ENCODE measurements at places on chromosomes 11 and 22.
A peak's percentile ranks its signal among the peaks of the same experiment; 100 is the strongest.

- peak; percentile 93 for DNase-seq
These were observed 9.3 kb downstream of the CELSR1 start for GRCh38 chr22:46528121-46528610.

GRCh38 chr22:47634347-47634746 is 871.9 kb downstream of the TBC1D22A start:
- DNase-seq, result no peak

DNA sequence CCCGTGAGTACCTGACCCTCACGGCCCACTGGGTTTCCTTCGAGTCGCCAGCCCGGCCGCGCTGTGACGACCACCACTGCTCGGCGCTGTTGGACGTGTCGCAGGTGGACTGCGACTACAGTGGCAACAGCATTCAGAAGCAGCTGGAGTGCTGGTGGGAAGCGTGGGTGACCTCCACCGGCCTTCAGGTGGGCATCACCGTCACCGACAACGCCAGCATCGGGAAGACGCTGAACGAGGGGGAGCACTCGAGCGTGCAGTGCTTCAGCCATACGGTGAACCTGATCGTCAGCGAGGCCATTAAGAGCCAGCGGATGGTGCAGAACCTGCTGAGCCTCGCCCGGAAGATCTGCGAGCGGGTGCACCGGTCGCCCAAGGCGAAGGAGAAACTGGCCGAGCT is 32.2 kb downstream of the ZBED4 start:
- DNase-seq, result no peak

DNA sequence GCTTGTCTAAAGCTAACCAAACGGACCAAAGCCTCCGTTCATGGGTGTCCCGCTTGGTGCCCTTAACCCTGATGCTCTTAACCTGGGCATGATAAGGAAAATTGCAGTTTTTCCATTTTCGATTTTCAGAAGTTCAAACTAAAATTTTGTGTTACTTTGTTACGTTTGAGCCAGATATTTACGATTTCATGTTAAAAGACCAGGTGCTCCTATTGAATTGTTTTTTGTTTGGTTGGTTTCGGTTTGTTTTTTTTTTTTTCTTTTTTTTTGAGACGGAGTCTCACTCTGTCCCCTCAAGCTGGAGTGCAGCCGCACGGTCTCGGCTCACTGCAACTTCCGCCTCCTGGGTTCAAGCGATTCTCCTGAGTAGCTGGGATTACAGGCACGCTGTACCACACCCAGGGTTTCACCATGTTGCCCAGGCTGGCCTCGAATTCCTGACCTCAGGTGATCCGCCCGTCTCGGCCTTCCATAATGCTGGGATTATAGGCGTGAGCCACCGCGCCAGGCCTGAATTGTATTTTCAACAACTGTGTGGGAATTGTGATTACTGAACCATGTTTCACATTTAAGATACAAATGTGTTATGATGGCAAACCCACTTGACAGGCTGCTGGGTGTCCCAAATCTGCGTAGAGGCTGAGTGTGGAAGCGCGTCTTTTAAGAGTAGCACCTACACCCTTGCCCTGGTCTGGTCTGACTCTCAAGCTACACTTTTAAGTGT is 864 bp upstream of the USP28 start:
- no peak for DNase-seq

GRCh38 chr11:72700146-72700545 is 25.9 kb upstream of the PDE2A start:
- DNase-seq, result no peak

DNA sequence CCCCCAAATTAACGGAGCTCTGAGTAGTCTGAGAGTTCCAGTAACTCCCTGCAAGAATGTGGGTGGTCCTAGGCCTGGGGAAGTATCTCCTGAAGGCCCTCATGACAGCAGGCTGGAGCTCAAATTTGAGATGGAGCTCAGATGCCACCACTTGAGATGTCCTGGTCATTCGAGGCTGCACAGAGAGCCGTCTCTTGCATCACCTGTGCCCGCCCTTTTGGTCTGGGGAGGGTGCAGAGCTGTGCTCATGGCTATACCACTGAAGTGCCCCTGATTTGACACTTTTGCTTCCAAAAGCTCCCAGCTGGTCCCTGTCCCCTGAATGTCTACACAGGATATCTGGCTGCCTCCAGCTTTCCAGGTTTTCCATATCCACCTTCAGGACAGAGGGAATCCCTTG is 214.0 kb upstream of the B3GAT1 start:
- DNase-seq, result no peak

DNA sequence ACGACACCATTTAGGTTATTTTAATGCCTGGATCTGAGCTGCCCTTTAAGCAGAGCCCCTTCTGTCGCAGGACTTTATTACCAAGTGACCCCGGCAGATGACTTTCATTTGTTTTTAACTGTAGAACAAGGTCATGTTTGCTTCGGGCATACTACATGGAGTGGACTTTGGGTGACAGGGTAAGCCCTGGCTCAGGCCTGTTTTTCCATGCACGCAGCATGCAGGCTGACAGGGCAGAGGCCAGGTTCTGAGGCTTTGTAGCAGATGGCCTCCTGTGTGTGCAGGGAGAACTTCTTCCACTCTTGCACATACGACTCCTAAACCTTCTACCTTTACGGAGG is 50.5 kb downstream of the SNX19 start:
- no peak for DNase-seq

GRCh38 chr11:83306200-83307080 is 20.3 kb upstream of the CCDC90B start:
- no peak for DNase-seq

DNA sequence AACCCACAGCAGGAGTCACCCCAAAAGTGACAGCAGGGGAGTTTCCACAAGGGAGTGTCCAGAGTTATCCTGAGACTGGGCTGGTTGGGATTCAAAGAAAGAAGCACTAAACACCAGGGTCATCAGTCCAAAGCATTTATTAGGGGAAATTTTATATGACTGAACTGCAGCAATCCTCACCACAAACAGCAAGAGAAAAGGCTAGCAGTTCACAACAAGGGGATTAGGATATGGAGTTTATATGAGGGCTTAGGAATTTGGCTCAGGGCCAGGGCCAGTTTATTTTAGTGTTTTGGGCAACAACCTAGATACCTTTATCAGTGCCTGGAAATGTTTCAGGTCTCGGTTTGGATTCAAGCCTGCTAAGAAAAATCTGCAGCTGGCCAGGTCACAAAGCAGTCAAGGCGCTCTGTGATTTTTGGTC is 4.6 kb upstream of the TMEM126A start:
- DNase-seq, result no peak

- no peak for DNase-seq
These were observed 6.6 kb downstream of the TCN1 start for GRCh38 chr11:59859673-59860072.

DNA sequence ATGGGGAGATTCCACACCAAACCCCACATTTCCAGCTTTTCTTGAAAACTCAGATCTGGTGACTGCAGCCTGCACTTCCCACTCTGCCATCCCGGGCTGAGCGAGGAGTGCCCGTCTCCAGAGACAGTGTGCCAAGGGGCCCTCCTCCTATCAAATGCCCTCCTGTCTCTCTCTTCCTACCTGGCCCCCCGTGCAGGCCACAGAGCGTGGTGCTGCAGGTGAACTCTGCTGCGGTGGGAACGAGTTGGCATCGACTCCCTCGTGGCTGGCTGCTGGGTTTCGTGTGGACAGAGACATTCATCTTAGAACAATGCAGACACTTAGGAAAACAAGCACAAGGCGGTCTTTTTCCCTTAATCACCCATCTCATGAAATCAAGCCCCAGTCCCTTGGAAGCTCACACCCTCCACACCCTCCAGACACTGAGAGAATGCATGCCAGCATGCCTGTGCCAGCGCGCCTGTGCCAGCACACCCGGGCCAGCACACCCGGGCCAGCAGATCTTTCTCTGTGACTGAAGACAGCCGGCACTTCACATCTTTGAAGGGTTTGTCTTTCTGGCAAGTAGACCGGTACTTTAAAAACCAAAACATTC is 65.0 kb downstream of the PARVB start:
- DNase-seq, result peak; percentile 66

DNA sequence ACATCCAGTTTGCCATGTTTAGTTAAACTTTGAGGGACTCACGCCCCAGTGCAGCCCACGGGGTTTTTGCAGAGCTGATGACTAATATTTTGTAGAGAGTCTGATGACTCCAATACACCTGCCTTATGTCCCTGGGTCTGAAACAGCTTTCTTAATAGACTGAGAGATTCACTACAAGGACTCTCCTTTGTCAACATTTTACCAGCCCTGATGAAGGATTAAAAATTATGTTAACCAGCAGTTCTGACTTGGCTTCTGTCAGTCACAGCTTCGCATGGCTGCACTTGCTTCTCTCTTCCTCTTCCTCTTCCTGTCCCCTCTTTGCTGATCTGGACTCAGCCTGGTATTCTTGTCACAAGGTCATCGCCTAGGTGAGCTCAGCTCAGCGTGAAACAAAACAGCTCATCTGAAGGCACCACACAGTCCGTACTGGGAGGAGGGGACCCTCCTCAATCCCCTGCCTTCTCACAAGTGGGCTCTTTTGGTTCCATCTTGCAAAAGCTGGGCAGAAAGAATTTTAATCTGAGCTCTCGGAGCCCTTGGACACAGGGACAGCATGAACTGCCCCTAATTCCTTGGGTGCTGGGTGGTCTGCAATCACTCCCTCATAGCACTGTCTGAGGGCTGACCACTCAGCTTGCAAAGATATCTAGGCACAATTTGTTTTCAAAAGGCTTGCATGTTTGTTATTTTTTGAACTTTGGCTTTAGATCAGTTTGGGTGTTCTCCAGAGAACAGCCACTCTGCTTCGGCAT is 38.1 kb upstream of the POU2AF1 start:
- no peak for DNase-seq

DNA sequence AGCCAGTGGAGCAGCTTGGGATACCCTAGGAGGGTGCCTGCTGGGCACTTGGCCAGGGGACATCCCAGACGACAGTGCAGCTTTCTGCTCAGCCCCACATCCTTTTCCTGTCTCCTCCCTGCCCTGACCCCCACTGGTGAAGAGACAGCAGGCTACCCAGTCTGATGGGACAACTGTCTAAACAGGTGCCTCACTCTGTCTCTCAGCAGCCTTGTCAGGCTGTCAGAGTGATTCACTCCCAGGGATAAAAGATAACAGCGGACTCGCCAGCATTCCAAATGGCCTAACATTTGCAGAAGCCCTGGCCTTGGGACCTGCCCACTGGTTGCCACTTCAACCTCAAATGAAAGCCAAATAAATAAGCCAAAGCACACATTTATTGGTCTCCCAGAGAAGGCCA is 318.6 kb upstream of the PLET1 start:
- no peak for DNase-seq

DNA sequence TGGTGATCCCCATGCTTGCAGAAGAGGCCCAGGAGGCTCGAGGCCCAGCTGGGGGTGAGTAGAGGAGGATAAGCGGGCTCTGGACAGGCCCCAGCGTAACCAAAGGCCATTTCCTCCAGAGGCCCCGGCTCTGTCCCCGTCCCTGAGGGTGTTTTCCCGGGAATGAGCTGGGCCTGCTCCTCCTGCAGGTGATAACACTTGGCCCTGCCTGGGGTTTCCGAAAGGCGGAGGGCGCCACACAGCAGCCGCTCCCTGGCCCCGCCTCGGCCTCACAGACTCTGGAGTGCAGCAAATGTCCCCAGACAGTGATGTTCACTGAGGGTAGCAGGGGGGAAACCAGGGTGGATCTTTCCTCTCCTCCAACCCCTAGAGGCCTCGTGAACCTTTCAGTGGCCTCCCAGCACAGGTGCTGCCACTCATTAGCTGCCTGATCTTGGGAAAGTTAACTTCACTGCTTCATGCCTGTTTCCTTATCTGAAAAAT is 10.5 kb upstream of the MGAT3 start:
- no peak for DNase-seq

DNA sequence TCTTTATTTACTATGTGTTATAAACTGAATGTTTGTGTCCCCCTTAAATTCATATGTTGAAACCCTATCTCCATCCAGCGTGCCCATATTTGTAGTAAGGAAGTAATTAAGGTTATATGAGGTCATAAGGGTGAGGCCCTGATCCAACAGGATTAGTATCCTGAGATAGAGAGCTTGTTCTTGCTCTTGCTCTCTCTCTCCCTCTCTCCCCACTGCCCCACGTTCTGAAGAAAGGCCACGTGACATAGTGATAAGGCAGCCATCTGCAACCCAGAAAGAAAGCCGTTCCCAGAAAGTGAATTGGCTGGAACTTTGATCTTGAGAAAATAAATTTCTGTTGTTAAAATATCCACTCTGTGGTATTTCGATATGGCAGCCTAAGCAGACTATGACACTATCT is 212.5 kb downstream of the SWAP70 start:
- no peak for DNase-seq

GRCh38 chr11:122791836-122792235 is 46.5 kb upstream of the CRTAM start:
- DNase-seq, result peak; percentile 63

DNA sequence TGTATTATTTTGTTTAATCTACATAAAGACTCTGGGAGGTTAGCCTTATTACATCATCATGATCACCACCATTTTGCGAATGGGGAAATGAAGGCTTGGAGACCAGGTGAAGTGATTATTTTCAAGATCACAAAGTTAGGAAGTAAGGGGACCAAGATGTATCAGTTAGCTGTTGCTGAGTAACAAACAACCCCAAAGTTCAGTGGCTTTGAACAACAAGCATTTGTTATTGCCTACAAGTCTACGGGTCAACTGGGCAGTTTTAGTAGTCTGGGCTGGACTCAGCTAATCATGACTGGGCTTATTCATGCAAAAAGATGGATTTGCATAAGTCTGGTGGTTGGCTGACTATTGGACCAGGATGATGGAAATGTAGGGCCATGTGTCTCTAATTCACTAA is 389.2 kb downstream of the MIAT start:
- DNase-seq, result no peak

DNA sequence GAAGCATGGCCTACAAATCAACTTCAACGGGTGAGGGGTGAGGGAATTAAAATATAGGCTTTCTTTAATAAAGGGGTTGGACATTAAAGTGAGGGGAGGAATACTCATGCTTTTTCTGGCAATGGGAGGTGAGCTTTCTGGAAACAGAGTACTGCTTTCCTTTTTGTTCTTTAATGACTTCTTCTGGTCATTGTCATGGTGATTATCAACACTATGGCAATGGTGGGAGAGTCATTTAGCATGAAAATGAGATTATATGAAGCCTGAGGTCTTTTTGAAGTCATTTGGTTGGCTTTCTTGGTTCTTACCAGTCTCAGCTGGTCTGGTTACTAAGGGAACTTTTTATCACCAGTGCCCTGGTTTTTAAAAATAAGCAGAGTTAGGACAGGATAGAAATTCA is 475.8 kb upstream of the LRRC4C start:
- no peak for DNase-seq

- DNase-seq, result no peak
These were observed 176.2 kb downstream of the SBF2 start for GRCh38 chr11:10117709-10118351.

GRCh38 chr11:31355131-31355530 is 14.4 kb downstream of the DCDC1 start:
- peak; percentile 16 for DNase-seq

All from Daoy (cell line).